Body of pancreas (tissue), 4 donors: ENCODE measurements at places on chromosomes 6 and 20. TPM values are rescaled to one million over a fixed set of nuclear protein-coding genes. Genes with fewer than 3 reads are reported as not detected.

DNA sequence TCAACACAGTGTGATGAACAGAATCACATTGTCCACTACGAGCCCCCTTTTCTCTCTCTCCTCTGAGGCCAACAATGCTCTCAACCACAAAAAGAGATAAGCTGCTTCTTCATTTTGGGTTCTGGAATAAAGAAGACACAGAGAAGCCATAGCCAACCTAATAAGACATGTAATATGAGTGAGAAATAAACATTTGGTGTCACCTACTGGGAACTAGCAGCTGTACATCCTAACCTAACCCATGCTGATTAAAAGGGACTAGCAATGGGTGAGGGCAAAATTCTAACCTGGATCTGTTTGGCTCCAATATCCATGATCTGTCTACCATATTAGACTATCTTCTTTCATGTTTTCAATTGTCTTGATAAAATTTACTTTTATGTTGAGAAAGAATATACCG, 369.1 kb upstream of the MARCKS start:
- no peak for DNase-seq

- no peak for DNase-seq
Measured at GRCh38 chr20:14688005-14688404, 350.6 kb upstream of the FLRT3 start.

The GHRH gene
- not detected for total RNA-seq

GRCh38 chr6:140636908-140637402, 1262.5 kb upstream of the CITED2 start:
- DNase-seq = no peak

The TRIM10 gene
- total RNA-seq = not detected

DNA sequence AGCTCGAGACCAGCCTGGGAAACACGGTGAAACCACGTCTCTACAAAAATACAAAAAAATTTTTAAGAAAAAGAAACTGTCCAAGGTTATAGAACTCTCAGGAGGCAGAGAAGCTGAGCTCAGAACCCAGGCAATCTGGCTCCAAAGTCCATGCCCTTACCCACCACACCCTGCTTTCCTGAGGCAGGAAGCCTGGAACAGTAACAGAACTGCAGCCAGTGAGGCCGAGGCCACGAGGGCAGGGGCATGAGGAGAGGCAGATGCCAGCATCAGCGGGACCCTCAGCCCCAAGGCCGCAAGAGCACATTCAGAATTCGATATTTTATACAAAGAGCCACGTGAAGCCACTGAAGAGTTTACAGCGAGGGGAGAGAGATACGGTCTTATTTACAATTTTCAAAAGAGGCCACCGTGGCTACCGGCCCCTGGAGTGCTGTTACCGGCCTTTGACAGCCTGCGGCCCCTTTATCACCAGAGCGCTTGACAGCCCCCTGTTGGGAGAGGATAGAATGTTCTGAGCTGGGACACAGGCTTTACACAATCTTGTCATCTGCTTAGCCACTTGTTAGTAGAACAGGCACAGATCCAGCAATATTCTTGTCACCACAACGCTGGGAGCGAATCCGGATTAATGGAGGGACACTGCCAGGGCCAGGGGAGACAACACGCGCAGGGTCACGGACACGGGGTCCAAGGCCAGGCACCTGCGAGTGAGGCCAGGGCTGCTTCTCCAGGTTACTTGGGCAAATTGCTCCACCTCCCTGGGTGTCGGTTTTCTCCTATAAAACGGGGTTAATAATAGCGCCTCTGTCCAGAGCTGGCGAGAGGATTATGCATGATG, 5.6 kb downstream of the SPATA2 start:
- DNase-seq = no peak

- DNase-seq = no peak
Measured at GRCh38 chr6:85662251-85662650, 19.6 kb upstream of the SYNCRIP start.

DNA sequence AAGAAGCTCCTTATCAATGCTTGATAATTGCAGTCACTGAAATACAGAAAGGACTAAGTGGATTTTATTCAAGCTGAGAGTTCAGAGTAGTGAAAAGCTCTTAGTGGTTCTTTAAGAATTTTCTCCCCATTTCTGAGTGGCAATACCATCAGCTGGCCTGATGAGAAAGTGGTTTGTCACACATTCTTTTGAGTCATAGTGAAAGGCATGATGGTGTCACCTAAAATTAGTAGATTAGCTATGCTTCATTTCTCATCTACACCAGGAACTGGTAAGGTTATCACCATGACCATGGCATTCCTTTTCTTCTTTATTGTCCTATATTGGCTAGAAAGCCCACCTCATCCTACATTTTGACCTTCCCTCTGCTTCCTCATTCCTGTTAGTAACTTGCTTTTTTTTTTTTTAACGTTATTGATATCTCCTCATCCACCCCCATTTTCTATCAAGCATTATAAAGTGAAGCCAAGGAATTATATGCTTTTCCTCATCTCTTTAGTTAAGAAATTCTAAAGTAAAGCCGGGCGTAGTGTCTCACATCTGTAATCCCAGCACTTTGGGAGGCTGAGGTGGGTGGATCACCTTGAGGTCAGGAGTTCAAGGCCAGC, 67.4 kb upstream of the LOC128125822 start:
- no peak for DNase-seq

The CNBD2 gene
- 23.4 TPM for total RNA-seq

- DNase-seq = no peak
Measured at GRCh38 chr20:48630342-48631075, 197.3 kb downstream of the PREX1 start.

- peak; percentile 35 for DNase-seq
Measured at GRCh38 chr6:28634761-28635546, 109.3 kb downstream of the GPX5 start.

DNA sequence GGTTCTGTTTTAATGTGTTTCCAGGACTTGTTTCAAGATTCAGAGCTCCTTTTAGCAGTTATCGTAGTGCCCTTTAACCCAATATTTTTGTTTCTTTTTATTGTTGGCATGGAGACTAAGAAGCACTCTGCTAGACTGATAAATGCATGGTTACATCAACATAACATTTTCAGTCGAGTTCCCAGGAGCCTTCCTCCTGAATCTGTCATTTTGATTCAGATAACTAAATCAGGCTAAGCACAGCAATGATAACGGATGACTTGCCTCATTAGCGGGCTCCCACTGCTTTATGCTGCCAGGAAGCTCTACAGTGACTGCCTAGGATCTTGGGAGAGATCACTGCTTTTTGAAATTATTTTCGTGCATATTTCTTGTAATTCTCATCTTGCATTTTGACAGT, 772.8 kb upstream of the GJE1 start:
- DNase-seq = no peak

The HLA-DQA1 gene
- 0.99 TPM for total RNA-seq

DNA sequence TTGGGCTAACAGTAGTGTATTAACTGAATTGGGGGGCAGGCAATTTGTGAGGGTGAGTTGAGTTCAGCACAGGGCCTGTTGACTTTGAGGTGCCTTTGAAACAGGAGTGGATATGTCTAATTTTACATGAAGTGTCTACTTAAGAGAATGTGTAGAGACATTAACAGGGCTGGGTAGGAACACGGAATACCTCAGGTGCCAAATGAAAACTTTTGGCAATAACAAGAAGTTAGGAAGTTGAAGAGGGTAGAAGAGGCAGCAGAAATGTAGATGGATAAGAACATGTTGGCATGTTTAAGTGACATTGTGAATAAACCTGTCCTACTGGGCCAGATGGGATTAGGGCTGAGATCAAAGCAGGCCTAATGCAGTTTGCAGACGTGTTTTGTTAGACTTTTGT, 117.0 kb downstream of the SLC16A10 start:
- no peak for DNase-seq

- no peak for DNase-seq
Measured at GRCh38 chr6:84675651-84676050, 88.7 kb downstream of the TBX18 start.

GRCh38 chr6:32903952-32904351, 36.9 kb downstream of the HLA-DMB start:
- no peak for DNase-seq

DNA sequence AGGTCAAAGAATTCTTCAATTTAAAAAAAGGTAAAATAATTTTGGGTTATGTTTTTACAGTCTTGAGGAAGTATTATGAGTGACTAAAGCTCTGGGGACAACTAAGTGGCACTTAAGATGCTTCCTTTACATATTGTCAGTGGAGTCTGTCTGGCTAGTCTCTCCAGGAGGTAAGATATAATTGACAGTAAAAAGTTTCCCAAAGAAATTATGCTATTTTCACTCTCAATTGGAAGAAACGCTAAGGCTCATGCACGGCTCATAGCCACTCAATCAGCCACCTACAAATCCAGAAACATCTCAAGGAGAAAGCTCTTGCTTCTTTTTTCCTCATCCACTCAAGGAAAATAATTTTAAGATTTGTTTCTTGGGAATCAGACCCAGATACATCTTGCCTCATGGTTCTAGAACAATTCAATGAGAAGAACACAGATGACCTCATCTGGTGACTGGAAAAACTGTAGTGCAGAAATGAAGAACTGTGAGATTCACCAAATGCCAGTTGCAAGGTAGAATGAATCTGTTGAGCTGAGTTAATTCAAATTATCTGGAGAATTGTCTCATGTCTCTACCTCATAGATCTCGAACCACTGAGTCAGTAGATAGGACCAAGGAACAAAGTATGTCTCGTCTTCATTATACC, 252.9 kb downstream of the TPBG start:
- DNase-seq = no peak

DNA sequence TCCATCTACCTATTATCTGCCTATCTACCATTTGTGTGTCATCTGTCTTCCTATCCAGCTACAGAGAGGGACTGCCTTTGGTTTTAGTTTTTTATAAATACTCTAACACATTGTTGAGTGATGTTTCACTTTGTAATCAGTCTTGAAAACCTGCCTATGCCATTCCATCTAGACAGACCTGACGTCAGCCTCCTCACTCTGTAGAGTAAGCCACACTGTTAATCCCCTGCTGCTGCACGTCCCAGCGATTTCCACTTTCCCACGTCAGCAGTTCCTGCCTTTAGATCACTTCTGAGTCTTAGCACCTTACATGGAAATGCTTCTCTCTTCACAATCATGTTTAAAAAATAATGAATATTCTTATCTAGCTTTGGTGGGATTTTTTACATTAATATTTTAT, 54.8 kb downstream of the PLG start:
- no peak for DNase-seq

DNA sequence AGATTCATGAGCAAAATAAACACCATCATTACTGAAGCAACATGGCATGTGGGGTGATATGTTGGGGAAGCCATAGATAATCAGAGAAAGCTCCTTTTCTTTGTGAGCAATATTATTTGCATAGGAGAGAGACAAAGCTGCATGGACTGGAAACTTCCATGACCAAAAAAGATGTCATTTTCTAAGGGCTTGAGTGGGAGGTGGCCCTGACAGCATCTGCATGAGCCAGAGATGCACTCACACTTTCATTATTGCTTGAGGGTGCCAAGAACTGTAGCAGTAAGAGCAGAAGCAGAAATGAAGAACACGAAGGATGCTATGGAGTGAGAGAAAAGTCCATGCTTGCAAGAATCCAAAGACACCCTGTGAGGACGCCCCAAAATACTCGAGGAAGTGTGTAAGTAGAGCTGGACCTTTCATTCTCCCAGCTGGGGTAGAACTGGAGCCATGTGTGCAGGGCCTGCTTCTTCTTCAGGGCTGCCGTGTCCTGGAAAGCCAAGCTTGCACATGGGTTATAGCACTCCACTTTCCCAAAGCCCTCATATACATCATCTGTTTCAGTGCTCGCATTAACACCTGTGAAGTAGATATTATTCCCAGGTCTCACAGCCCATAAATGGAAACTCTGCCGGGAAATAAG, 851.2 kb downstream of the DHX35 start:
- DNase-seq = no peak

The WDR27 gene
- total RNA-seq = 38.7 TPM

The TCP11 gene
- total RNA-seq = not detected

GRCh38 chr6:15269011-15269410, 23.1 kb downstream of the JARID2 start:
- DNase-seq = no peak

DNA sequence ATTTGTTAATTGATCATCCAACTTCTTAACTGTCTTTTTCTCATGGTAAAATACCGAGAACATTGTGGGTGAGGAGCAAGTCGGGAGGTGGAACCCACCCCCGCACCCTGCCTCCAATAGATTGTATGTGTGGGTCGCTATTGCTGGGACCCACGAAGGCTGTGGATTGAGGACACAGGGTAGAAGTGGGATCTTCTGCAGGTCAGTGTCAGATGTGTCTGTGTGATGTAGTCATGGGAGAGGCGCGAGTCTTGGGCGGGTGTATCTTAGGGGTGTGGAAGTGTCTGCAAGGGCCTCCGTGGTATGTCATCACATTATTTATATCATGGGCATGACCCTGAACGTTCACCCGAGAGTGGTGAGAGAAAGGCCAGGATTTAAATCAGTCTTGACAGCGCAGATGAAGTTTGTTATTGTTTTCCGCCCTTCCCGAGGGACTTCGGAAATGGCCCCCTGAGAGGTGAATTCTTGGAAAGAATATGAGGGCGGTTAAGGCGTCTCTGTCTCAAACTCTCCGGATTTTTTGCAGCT, 472 bp upstream of the PAQR8 start:
- peak; percentile 10 for DNase-seq

The TMEM14C gene
- 61.0 TPM for total RNA-seq

The C6orf118 gene
- total RNA-seq = 0.52 TPM

DNA sequence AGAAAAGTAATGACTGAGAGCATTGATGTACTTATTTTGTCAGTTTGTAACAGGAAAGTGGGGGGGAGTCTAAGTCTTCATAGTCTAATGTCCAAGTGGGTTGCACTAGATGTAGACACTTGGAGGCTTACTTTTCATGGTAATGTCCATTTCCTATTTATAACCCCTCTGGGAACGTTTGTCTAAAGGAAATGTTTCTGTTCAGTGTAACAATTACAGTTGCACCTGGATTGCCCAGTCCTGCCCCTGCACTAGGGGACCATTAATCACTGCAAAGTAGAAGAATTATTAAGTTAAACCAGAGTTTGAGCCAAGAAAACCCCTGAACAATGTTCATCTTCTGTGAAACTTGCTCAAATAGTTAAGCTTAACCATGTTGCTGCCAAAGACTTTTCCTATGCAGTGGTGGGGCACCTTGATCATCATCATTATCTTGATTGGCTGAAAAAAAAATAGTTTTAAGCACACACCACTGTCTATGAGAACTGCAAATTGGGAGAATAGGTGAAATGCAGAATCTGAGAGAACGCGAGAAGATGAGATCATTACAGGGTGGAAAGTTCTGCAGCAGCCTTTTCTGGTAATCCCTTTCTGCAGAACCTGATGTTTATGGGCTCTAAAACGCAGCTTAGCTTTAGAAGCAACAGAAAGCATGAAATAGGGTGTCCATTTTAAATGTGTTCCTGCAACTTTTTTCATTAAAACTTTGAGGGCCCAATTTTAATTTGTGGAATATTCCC, 106.0 kb downstream of the ZNF217 start:
- no peak for DNase-seq

The TTPAL gene
- total RNA-seq = 9.9 TPM

DNA sequence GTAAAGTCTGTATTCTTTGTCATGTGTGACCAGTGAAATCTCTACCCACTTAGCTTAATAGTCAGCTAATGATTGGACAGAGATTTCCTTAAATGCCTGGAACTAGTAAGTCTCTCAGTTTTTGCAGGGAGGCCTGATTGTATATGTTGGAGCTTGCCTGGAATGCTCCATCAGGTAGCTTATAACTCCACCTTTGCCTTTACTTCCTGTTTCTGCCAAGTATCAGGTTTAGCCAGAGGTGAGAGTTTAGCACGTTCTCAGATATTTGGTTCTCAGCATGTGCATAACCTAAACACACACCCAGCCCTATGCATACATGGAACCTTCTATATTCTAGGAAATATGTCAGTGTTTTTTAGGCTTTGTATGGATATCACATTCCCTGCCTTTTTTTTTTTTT, 435.3 kb downstream of the CDKAL1 start:
- DNase-seq = no peak

The ESR1 gene
- total RNA-seq = 0.52 TPM
